ENCODE measurements at places on chromosomes 16 and 17.

DNA sequence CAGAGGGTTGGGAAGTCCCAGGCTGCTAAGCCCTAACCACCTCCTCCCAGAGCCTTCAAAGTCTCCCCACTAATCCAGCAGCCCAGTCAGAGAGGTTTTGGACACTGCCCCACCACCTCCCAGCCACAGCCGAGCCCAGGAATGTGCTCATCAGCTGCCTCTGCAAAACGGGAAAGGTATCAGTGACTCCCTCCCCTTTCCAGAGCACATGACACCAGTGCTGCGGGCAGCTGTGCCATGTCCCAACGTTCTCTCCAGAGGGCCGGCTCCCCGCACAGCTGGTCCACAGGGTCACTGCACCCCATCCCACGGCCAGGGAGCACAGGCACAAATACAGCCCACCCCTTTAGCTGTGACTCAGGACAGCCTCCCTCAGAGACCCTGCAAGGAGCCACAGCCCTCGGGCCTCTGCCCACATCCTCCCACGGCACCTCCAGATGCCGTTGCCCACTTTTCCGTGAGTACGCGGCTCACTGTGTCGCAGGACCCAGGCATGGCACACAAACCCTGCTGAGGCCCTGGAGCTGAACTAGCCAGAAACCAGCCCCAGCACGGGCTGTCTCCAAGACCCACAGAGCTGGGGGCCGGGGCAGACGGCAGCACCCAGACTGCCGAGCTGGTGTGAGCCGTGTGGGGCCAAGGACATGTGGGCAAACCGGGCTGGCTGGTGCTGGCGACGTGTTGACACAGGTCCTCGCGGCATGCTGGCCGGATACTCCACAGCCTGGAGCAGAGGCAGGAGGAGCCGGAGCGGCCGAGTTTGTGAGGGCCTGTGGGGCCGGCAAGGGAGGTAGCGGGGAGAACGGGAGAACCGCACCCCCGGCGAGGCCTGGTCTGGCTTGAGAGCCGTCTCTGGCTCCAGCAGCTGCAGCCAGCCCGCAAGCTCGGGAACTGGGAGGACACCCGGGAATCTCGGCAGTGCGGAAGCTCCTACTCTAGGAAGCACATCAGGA, 6.3 kb upstream of the PPP1R27 start:
- no peak for DNase-seq

DNA sequence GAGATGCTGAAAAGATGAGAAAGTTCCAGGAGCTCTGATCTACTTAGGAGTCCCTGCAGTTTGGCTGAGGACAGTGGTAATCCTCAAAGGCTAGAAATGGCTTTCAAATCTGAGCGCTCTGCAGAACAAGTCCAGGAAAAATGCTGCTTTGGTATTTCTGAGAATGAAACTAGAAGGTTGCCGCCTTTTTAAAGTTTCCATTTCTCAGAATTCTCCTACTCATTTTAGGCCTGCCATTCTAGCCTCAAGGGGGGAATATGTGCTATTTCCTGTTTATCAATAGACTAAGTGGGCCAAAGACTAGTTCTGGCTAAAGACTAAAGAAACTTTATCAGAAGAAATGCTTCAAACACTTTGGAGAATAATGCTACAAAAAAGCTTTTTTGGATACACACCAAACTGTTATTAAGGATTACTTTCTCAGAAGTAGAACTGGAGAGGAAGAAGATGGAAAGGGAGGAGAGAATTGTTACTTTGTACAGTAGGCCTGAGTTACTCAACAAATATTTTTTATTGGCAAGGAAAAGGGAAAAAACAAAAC, at the start of gene SLFN12L:
SLFN12L (minus strand) TSS at position 78 of the 541 bp plus-strand sequence. CDS start 15,314 bp downstream, outside the sequence.
- DNase-seq = peak; percentile 25

GRCh38 chr16:87702325-87702811, 63.4 kb downstream of the KLHDC4 start:
- no peak for DNase-seq

DNA sequence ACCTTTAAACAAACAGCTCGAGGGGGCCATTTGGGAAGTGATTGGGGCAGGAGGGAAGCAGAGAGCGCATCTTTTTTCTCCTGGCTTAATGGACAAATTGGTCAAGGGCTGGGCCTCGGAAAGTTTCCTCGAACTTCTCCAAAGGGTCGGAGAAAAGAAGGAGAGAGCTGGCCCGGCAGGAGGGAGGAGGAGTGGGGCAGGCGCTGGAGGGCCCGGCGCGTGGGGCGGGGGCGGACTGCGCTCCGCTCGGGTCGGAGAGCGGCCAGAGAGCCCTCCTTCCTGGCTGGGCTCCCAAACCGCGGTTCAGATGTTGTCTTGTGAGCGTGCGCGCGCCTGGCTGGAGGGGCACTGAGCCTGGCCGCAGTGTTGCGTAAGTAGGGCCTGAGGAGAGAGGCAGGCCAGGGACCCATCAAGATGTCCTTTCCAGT, 1.2 kb downstream of the MMP2 start:
- DNase-seq = peak; percentile 54

- DNase-seq = no peak
Measured at GRCh38 chr17:31295489-31295871, 1.6 kb downstream of the OMG start.

- no peak for DNase-seq
Measured at GRCh38 chr16:71732587-71732986, 8.1 kb upstream of the PHLPP2 start.

GRCh38 chr17:19877364-19877945, 9.7 kb upstream of the ULK2 start:
- DNase-seq = no peak

- DNase-seq = no peak
Measured at GRCh38 chr16:66629856-66630255, 25.4 kb downstream of the CMTM3 start.

DNA sequence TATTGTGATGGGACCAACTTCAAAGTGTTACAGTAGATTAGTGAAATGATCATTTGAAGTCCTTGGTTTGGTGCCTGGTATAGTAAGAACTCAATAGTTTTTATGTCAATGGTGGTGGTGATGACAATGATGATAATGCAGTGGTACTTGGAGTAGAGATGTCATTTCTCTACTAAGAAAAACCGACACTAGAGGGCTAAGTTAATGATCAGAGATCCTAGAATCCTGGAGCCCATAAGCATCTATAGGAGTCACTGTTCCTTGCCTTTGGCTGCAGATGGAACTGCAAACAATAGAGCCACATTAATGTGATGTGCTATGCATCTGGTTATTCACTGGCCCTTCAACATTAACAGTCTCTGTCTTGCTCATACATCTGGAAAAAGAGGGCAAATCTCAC, 103.8 kb downstream of the ANKFN1 start:
- no peak for DNase-seq

- no peak for DNase-seq
Measured at GRCh38 chr16:78762222-78762621, 662.8 kb downstream of the WWOX start.

- DNase-seq = no peak
Measured at GRCh38 chr16:24863582-24864437, 18.0 kb downstream of the SLC5A11 start.

DNA sequence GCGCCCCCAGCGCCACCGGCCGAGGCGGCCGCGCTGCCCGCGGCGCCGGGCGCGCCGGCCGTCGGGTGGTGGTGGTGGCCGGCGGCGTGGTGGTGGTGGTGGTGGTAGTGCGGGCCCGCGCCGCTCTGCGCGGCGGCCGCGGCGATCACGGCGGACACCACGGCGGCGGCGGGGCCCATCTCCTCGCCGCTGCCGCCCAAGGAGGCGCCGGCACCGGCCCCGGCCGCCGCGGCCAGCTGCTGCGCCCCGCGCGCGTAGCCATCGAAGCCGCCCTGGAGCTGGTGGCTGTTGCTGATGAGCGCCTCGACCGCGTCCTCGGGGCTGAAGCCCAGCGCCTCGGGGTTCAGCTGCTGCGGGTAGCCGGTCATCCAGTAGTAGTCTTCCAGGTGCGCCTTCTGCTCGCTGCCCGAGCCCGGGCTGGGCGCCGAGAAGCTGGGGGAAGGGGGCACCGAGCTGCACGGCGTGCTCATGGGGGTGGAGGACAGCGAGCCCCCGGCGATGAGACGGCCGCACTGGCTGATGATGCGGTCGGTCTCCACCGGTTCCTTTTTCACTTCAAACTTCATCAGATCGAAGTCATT, 1.2 kb downstream of the MAF start:
- no peak for DNase-seq

DNA sequence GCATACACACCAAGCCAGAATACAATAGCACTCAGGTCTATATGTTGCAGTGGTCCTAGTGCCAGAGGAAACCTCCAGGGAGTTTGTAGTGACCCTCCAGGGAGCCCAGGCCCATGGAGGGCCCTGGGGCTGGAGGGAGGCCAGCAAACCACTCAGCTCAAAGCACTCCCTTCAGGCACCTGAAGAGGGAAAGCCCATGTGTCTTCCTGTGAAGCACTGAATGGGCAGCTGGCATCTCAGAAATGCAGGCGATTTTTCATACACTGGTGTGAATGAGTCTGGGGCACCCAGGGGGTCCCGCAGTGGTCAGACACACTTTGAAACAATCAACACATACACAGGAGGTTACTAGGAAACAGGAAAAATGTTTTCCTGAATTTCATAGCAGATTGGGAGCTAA, 12.8 kb downstream of the TBC1D26 start:
- DNase-seq = no peak

GRCh38 chr17:82849076-82849945, 9.5 kb upstream of the ZNF750 start:
- no peak for DNase-seq

DNA sequence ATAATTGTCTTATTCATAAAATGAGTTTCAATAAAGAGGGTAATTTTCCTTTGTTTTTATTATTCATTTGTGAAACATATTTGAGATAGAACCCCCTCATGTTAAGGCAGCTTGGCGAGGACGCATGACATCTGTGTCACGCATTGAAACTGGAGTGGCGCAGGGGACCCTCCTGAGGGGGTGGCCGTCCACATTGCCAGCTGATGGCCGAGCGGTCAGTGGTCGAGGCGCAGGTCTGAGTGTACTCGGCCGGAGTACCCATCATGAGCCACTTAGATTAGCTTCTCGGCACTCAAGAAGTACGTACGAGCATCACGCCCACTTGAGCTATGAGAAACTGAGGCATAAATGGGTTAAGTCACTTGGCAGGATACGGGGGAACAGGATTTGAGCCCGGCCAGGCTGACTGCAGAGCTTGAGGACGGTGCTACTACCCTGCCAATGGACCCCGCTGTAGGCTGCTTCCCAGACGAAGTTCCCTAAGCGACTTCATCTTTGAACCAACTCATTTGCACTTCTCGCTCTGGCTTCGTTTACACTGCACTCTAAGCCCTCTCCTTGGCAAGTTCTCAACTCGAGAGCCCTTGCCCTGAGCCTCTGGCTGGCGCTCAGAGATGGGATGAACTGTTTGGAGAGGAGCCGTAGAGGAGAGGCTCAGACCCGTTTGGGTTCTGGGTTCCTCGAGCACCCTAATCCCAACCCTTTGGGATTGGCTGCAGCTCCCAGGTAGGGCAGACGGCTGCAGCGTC, 91.8 kb downstream of the SDK2 start:
- no peak for DNase-seq

DNA sequence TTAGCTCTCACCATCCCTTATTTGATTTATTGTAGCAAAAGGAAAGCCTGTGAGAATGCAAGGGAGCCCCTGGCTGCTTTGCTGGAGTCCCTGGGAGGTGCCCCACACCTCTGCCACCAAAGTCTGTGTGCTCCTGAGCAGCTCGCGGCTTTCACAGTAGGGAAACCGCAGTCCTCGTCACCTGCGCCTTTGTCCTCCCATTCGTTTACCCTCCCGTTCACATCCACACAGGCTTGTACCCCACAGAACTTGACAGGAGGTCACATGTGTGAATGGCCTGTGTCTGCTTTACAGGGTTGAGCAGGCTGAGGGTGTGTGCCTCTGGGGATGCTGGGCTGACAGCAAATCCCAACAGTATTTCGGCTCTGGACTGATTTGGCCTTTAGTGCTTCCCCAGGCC, 152.5 kb downstream of the LGALS9B start:
- DNase-seq = no peak

DNA sequence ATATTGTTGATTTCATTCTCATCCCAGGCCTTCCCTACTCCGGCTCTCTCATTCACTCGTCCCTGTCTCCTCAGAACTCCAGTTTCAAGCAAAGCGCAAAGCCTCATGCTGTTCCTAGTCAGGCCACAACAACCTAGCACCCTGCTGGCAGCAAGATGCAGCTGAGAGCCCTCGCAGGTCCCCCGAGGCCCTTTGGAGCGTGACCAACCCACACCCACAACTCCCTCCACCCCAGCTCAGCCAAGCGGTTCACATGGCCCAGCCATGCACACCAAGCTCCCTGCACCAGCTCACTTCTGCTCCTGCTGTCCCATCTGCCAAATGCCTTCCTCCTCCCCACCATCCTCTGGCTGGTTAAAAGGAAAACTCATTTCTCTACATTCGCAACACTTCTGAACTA, 195.8 kb downstream of the IRX5 start:
- no peak for DNase-seq

GRCh38 chr17:41672153-41672552, 16.5 kb upstream of the EIF1 start:
- DNase-seq = no peak

DNA sequence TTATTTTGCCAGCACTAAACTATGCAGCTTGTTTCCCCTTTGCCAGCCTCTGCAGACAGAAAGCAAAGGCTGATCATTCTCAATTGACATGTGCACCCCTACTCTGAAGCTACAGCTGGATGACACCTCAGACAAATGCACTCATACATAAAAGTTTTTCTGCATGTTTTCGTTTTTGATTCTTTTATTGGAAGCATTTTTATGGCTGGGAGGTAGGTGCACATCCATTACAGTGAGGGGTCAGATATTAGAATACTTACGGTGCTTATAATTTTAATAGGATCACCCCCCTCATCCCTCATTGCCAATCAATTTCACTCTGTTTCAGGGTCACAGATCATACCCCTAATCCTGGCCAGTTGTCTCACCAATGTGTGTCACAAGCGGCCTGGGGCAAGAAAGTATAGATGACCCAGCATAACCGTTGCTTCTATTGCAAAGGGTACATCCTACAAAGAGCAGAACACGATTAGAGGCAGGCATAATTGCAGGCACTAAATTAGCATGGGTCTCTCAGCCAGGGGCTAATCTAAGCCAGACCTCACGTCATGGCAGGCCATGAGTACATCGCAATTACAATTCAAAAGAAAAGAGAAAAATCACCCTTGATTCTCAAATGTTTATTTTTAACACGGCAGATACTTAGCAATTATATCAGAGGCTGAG, 89.5 kb upstream of the SOX9 start:
- no peak for DNase-seq

- no peak for DNase-seq
Measured at GRCh38 chr16:30063278-30063892, 2.2 kb upstream of the ALDOA start.

DNA sequence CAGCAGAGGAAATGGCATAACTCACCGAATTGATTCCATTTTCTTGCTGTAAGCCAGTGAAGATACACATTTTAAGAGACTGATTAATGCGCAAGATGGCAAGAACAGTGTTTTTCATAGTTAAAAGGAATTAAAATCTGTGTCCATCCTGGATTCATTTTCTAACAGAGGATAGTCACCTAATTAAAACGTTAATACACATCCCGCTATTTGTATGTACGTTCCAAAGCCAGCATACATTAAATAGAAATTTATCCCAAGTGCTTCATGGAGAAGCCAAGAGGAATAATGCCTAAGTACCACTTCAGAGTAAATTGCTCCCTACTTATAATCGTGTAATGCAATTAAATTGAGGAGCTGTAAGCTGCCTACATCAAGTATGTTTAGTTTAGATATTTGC, 49.9 kb downstream of the RBFOX1 start:
- no peak for DNase-seq

GRCh38 chr17:35726127-35726952, 5.1 kb upstream of the RASL10B start:
- DNase-seq = peak; percentile 92

GRCh38 chr17:81570964-81571363, 18.8 kb upstream of the FAAP100 start:
- no peak for DNase-seq

- no peak for DNase-seq
Measured at GRCh38 chr16:24955975-24956731, 59.0 kb downstream of the ARHGAP17 start.
